ENCODE measurements at places on chromosomes 5 and 9. TPM values are rescaled to one million over a fixed set of nuclear protein-coding genes. Genes with fewer than 3 reads are reported as not detected.

GRCh38 chr9:28653216-28653615 is 1079.9 kb upstream of the C9orf72 start:
- H3K4me3 ChIP-seq: no peak overlapping the region
- no peak for DNase-seq
- H3K36me3 ChIP-seq: no peaks in the 10 kb centered on the region
- H3K27me3 ChIP-seq: no peaks in the 10 kb centered on the region

GRCh38 chr5:142998316-142999020 is 228.3 kb downstream of the ARHGAP26 start:
- no peak overlapping the region for H3K27ac ChIP-seq
- H3K27me3 ChIP-seq: no peaks in the 10 kb centered on the region
- peaks cover 4% of the 10 kb centered on the region for H3K4me1 ChIP-seq

Gene PRELID2
- total RNA-seq: 20.1 TPM

Gene SEMA5A
- total RNA-seq: 0.02 TPM

DNA sequence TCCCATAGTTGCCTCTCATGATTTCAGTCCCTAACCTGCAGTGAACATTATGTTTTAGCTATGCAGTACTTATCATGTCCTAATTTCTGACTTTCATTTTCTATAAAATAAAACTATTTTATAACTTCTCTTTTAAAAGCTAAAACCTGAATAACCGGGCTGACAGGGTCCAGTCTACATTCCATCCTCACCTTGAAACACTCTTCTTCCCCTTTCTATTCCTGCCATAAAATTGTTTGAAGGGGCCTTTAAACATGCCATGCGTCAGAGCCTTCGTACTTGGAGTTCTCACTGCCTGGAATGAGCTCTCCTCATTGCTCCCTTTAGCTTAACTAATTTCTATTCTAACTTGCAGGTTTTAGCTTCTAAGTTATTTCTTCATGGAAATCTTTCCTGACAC is 143.0 kb upstream of the PRLR start:
- no peaks in the 10 kb centered on the region for H3K4me1 ChIP-seq
- H3K4me3 ChIP-seq: no peak overlapping the region
- 0 out of 2 replicates have a peak, but pooled peaks cover 3% of the 10 kb centered on the region for H3K27me3 ChIP-seq
- H3K36me3 ChIP-seq: no peaks in the 10 kb centered on the region
- no peak for DNase-seq
- no peak overlapping the region for H3K27ac ChIP-seq

DNA sequence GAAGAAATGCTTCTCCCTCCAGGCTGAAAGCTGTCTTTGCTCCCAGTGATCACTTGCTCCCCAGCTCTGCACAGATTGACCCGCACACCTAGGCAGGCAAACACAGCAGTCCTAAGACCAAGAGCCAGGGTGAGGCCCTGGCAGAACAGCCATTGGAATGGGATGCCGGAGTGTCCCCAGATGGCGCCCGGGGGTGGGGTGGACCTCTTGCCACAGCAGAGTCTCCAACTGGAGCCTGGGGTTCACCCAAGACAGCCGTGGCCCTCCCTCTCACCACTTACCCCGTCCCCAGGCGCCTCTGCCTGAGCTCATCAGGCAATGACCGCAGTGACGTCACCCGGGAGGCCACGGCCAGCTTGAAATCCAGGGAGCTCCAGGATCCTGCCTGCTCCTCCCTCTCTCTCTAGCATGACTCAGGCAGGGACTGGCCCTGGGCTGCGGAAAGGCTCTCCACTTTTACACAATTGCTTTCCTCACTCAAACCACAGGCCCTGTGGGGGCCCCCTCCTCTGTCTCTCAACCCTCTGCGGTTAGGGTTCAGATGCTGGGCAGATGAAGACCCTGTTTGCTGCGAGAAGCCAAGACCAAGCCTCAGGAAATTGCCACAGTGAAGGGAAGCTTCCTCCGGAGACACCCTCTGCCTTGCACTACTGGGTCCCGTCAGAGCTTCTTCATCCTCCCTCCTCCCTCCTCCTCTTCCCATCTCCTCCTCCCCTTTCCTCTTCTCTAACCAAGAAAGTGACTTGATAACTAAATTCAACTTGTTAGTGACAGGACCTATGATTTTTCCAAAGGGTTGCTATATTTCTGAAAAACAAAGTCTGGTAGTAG is 24.3 kb upstream of the PTGES start:
- peak overlapping the region; percentile 71 for H3K27ac ChIP-seq
- no peaks in the 10 kb centered on the region for H3K27me3 ChIP-seq
- peaks cover 26% of the 10 kb centered on the region for H3K4me1 ChIP-seq
- peak; percentile 89 for DNase-seq

GRCh38 chr5:40674661-40675235 is 5.0 kb upstream of the PTGER4 start:
- no peaks in the 10 kb centered on the region for H3K27me3 ChIP-seq
- peaks cover 23% of the 10 kb centered on the region for H3K4me1 ChIP-seq
- H3K36me3 ChIP-seq: no peaks in the 10 kb centered on the region

- H3K27me3 ChIP-seq: no peaks in the 10 kb centered on the region
- no peaks in the 10 kb centered on the region for H3K36me3 ChIP-seq
- H3K27ac ChIP-seq: no peak overlapping the region
- DNase-seq: peak; percentile 61
Measured at GRCh38 chr5:82351754-82352145, 73.6 kb upstream of the RPS23 start.

Gene LSM11
- total RNA-seq: 6.2 TPM

DNA sequence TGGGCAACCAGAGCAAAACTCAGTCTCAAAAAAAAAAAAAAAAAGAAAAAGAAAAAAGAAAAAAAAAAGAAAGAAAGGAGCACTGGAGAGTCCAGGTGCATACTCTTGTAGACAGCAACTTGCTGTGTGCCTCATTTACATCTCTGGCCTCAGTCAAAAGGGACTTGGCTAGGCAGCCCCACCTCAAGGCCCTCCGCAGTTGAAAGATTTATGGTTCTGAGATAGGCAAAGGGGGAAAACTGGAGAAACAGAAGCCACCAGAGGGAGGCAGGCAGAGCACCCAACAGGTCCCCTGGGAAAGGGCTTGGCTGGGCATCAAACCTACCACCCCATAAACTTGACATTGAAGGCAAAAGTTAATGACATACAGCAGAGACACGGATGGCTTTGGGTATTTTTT is 6.1 kb downstream of the ORM2 start:
- no peaks in the 10 kb centered on the region for H3K36me3 ChIP-seq
- no peak overlapping the region for H3K27ac ChIP-seq
- no peak overlapping the region for H3K4me3 ChIP-seq

DNA sequence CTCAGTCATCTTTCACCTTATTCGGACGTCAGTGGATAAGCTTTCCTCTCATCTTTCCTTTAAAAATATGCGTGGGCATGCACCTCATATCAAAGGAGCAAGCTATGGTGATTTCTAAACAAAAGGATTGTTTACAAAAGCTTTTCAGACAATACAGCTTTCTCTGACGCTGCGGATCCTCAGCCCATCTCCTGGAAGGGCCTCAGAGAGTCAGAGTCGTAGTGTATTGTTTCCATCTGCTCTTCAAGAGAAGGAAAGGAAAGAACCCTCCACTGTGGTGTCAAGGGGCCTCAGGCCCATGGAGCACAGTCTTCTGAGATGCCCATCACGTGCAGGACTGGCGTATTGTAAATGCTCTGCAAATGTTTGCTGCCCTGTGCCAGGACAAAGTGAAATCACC is 163.4 kb upstream of the MAP1B start:
- H3K36me3 ChIP-seq: no peaks in the 10 kb centered on the region
- DNase-seq: no peak
- 0 out of 2 replicates have a peak, but pooled peaks cover 1% of the 10 kb centered on the region for H3K4me1 ChIP-seq
- no peaks in the 10 kb centered on the region for H3K27me3 ChIP-seq

DNA sequence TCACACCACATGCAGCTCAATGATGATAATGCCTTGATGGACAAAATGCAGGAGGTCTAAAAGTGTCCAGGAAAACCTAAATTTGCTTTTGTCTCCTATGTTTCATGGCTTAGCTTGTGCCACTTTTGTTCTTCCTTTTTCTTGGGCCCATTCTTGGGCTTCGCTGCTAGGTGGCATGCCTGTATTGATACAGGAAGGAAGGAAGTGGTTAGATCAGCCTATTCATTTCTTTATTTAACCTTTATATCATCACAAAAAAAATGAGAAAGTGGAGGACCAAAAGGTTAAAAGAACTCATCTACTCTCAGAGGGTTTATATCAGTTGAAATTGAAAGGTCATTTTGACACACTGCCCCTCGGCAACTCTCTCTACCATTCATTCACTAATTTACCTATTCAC is 260.2 kb downstream of the ARHGAP26 start:
- H3K36me3 ChIP-seq: no peaks in the 10 kb centered on the region
- no peak overlapping the region for H3K27ac ChIP-seq
- no peak for DNase-seq
- no peak overlapping the region for H3K4me3 ChIP-seq
- H3K4me1 ChIP-seq: peaks cover 16% of the 10 kb centered on the region

- H3K4me3 ChIP-seq: no peak overlapping the region
- H3K36me3 ChIP-seq: no peaks in the 10 kb centered on the region
Measured at GRCh38 chr5:1552521-1553255, 28.9 kb upstream of the LPCAT1 start.

- H3K4me1 ChIP-seq: peaks cover 16% of the 10 kb centered on the region
- H3K27ac ChIP-seq: no peak overlapping the region
- no peaks in the 10 kb centered on the region for H3K27me3 ChIP-seq
- no peaks in the 10 kb centered on the region for H3K36me3 ChIP-seq
- no peak for DNase-seq
Measured at GRCh38 chr9:124758061-124758460, 13.1 kb downstream of the NR6A1 start.

Gene OCLN
- total RNA-seq: 56.7 TPM

Gene TRAF1
- 1.7 TPM for total RNA-seq

Gene SLC34A1
- total RNA-seq: not detected

Gene VAV2
- total RNA-seq: 33.2 TPM

DNA sequence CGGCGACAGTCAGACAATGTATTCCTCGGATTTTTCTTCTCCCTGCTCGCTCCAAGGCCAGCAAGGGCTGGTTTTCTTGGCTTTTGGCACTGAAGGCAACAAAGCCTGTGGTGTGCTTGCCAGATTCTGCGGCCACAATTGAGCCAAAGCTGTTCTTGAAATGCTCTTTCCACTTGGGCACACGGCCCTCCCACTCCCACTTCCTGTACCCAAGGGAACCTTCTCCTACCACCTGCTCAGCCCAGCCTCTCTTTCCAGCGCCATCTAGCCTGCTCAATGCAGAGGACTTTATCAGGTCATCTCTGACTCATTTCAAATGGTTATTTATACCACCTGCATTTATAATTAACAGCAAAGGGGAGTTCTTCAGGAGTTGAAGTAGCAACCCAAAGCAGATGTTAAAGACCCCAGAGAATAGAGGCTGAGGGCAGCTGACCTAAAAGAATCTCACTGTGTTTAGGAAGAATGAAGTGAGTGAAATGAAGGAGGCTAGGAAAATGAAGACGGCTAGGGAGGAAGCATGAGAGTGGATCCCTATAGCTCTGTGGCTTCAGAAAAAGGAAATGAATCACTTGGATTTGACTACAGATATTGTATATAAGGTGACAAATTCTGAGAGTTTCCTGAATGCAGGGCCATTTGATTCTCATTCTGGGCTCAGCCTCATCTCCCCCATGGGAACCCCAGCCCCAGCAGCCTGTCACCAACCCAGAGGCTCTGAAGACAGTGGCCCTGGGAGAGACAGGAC is 439.0 kb downstream of the ENC1 start:
- H3K4me1 ChIP-seq: peaks cover 10% of the 10 kb centered on the region
- H3K4me3 ChIP-seq: no peak overlapping the region
- no peaks in the 10 kb centered on the region for H3K27me3 ChIP-seq

DNA sequence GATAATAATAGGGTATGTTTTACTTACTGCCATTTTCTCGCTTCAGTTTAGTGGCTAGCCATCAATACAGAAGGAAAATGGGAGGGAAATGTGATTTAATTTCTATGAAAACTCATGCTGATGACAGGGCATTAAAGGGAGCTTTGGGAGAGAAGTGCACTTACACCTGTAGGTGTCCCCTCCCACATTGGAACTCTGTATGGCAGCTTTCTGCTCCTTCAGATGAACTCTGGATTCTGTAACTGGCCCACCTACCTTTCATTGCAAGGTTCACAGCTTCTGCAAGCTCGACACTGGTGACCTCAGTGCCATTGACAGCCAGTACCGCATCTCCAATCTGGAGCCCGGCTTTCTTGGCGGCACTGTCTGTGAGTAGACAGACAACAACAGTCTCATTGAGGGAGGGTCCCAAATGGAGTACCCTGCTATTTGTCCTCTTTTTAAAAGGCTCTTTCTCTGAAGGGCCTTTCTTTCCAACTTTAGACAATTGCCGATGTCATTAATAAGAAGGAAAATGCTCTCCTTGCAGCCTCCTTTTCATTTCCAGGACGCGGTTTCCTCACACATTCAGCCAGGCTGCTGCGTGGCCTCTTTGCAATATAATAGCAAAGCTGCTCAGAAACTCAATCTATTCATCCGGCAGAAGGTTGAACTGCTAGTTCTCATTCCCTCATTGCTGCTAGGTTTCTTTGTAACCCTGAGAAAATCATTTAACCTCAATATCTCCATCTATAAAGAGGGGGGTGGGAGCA is 63.6 kb downstream of the NUDT12 start:
- DNase-seq: no peak
- H3K4me1 ChIP-seq: no peaks in the 10 kb centered on the region
- no peaks in the 10 kb centered on the region for H3K27me3 ChIP-seq
- H3K4me3 ChIP-seq: no peak overlapping the region

DNA sequence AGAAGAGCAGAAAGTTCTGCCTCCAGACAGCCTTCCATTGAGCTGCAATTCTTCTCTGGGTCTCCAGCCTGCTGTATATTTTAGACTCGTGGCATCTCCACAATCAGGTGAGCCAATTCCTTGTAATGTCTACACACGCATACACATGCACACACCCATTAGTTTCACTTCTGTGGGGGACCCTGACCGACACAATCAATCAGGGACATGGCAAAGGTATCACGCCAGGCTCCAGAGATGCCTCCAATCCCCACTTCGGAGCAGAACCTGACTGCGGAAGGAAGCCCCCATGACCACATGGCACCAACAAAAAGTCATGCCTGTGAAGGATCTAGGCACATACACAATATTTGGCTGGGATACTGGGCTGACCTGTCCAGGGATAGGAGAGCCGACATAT is 21.4 kb downstream of the SEMA4D start:
- H3K36me3 ChIP-seq: no peaks in the 10 kb centered on the region
- no peak overlapping the region for H3K27ac ChIP-seq
- no peaks in the 10 kb centered on the region for H3K4me1 ChIP-seq
- no peak for DNase-seq

Gene STKLD1
- 0.37 TPM for total RNA-seq

DNA sequence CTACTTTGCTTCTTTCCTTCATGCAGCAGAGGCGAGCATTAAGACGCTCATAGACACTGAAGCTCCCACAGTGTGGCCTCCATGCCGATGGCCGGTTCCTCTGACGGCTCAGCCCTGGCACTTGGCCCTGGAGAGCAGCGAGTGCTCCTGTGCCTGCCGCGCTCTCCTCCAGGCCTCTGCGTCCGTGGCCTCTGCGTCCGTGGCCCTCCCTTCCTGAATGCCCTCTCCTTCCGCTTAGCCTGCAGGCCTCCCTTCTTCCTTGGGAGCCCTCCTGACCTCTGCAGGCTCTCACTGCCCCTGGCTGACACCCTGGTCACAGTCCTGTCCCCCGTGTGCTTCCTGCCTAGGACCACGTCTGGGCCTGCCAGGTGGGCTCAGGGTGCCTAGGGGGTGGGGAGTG is 92.8 kb downstream of the ZNF354C start:
- no peaks in the 10 kb centered on the region for H3K4me1 ChIP-seq
- no peak overlapping the region for H3K4me3 ChIP-seq
- DNase-seq: no peak
- H3K36me3 ChIP-seq: no peaks in the 10 kb centered on the region

Gene GADD45G
- not detected for total RNA-seq

GRCh38 chr9:119224431-119224830 is 144.8 kb downstream of the BRINP1 start:
- H3K4me1 ChIP-seq: no peaks in the 10 kb centered on the region
- no peak overlapping the region for H3K4me3 ChIP-seq
- H3K27ac ChIP-seq: no peak overlapping the region

Data from HCT116 (cell line).